Glutamatergic neuron (in vitro differentiated cells): ENCODE measurements at places on chromosomes 6 and 20. TPM values are rescaled to one million over a fixed set of nuclear protein-coding genes. Genes with fewer than 3 reads are reported as not detected.

GRCh38 chr6:132814716-132815570 lies 574 bp downstream of the RPS12 start:
- no peak for DNase-seq

DNA sequence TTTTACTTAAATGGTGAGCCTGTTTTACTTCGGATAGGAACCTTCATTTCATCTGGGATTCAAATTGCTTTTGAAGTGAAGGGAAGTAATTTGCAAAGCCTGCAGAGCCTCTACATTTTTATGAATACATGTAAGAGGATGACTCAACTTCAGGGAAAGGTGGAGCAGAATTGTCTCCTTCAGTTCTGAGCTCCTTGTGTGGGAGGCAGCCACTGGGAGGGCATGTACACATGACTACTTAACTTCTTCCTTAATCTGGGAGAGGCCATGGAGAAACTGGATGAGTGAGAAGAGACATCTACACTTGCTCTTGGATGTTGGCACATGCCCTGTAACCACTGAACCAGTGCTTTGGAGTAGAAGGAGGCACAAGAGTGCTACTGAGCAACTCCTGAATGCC lies 145.1 kb upstream of the NRSN1 start:
- DNase-seq: no peak

DNA sequence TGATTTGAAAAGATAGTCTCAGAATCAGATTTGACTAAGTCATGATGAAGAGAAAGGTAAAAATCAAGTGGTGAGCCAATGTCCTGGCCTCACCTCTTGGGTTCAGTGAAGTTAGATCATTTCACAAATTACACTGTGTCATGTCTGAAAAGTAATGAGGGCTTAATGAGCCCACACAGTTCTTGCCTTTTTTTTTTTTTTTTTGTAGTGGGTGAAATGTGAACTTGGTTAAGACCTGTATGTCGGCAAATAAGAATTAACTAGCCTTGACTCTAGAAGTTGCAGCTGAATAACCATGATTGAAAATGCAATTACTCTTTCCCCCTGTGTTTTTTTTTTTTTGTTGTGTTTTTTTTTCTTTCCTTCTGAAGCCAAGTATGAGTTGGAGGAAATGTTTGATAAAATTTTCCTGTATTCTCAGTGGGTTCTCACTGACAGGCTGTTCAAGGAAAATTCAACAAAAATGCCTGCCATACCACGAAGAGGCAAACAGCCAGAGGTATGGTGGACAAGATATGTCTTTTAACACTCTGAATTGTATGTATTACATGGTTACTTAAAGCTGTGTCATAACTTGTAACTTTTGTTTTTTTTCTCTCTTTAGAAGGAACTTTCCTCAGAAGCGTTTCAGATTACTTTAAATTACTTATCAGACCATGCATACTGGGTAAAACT lies 135.2 kb upstream of the MLIP start:
- no peak for DNase-seq

- no peak for DNase-seq
Observed at GRCh38 chr6:167428664-167429333, 103.9 kb downstream of the TTLL2 start.

- no peak for DNase-seq
Observed at GRCh38 chr20:46433051-46433450, 26.6 kb upstream of the ELMO2 start.

DNA sequence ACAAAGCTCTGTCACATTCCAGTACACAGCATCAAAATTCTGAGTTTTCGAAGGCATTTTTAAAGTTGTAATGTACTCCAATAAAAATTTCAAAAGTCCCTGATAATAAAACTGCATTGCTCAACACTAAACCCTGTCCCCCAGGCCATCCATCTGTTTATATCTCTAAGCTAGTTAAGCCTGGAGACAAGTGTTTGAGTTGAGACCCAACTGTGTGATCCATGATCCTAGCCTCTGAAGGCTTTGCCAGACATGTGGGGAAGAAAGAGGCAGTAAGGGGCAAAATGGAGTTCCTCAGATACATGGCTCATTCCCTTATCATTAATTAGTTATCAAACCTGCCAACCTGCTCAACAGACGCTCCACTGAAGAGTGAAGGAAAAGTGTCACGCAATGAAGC lies 198.4 kb downstream of the ISM1 start:
- DNase-seq: no peak

- no peak for DNase-seq
Observed at GRCh38 chr6:6811128-6812009, 222.8 kb downstream of the LY86 start.

DNA sequence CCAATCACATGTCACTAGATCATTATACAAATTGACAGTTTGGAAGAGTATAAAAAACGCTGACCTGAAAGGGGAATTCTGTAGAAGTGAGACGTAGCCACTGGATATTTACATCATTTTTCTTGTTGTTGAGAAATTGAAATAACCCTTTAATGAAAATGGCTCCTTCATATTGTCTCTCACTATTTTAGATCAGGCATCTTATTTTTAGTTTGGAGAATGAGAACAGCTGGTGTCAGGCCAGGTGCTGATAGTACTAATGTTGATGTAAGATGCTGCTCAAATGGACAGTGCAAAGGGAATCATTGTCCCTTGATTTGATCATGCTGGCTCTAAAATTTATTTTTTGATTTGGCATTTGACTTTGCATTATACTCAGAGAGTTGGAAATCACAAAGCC lies 17.4 kb downstream of the NKAIN2 start:
- no peak for DNase-seq

DNA sequence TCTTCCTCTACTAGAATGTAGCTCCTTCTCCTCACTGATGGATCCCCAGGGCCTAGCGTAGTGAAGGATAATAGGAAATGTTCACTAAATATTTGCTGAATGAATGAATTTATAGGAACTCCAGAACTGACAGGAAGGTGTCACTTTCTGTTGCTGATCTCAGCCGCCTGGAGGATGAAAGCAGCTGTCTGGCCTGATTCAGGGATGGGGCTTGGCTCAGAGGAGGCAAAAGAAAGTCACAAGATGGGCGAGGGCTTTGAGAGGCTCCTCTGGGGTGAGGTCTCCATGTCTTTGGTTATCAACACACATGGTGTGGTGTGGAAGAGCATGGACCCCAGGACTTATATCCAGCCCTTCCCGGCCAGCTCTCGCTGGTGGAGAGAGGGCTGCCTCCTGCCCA lies 11.5 kb upstream of the CCDC167 start:
- no peak for DNase-seq

DNA sequence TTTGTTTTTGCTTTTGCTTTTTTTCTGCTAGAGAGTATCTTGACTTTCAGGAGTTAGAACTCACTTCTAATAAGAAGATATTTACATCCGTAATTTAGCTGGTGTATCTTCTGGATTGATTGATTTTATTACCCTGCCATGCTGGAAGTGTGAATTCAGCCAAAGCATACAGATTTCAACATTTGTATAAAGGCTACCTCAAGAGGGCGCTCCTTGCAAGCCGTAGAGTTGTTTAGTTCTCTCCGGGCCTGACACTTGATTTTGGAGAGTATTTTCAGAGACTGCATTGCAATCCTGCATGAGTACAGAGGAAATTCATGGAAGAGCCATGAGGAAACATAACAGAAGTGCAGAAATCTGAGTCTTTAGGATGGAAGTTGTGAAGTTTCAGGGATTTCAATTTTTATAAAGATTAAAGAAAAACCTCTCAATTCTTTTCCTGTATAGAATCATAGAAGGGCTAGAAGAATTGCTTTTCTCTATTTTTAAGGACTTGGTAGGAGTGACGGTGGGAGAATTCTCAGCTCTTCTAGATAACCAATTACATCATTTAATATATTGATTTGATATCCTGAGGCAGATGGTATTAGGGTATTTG lies 66.7 kb upstream of the TIAM2 start:
- DNase-seq: peak; percentile 71

DNA sequence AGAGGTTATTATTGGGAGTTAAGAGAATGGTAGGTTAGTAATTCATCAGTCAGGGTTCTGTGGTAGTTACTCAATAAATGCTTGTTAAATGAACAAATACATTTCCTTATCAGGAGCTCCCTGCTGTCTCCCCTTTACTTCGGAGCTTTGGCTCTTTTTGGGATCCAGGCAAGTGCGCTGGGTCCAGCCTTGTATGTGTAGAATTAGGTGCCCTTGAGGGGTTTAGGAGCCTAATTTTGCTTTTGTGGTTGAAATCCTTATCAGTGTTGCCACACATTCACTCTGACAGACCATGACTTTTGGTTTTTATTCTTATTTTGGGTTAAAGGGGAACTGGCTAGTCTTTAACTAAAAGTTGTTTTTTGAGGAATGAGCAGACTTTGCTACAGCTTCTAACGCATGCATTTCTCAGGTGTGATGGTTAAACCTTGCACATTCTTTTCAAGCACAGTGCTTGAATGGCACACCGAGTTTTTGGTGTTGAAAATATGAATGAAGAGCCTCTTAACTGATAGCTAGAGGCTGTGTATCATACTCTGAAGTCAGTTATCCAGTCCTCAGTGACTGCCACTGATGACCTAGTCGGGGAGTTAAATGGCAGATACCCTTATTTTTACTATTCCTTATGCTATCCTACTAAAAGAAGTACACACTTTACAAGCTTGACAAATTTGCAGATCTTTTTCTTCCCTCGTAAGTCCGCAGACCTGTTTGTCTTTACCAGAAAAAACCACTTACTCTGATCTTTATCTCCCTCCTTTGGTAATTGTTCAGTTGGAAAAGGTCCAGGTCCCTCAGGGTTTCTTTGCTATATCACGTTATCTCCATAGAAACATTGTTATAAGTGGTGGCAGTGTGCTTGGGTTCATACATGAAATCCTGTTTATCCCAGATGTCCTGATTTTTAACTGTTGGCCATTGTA lies 50.7 kb upstream of the PLCG1 start:
- DNase-seq: no peak

- DNase-seq: no peak
Observed at GRCh38 chr20:48060841-48061720, 275.8 kb upstream of the SULF2 start.

- DNase-seq: no peak
Observed at GRCh38 chr6:132495604-132496079, 17.3 kb downstream of the STX7 start.

DNA sequence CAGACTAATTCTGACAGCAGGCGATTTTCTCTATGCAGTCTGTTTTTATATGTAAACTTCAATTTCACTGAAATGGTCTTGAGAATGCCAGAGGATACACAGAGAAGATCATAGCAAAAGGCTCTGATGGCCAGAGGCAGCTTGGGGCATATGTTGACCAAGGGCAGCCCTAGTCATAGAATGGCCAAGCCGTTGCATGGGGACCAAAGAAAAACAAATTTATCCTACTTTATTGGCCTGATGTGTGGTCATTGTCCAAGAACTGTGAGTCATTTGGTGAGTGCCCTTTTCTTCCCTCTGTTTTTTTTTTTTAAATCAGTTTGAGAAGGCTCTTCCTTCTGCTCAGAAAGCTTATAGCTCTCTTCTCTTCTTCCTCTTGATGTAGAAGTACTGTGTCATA lies 5.8 kb downstream of the HDGFL1 start:
- DNase-seq: no peak

OLIG3 gene
- 75.1 TPM for total RNA-seq

MAPK13 gene
- 4.2 TPM for total RNA-seq

RIPPLY2 gene
- total RNA-seq: 4.9 TPM

PLA2G7 gene
- 0.44 TPM for total RNA-seq
